ENCODE measurements at places on chromosomes 5 and 9.

- DNase-seq = no peak
Measured at GRCh38 chr5:52392321-52392720, 395.4 kb upstream of the ITGA1 start.

DNA sequence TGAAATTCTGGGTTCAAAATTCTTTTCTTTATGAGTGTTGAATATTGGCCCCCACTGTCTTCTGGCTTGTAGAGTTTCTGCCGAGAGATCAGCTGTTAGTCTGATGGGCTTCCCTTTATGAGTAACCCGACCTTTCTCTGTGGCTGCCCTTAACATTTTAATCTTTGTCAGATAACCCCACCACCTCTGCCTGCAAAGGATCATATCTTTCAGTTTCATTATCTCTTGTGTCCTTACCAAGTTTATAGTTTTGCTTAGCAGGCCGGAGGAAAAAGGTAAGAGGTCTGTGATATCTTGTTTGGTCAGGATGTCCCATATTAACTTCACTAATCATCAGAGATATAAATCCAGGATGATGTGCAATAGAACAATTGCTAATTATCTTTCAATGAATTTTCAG, 970.2 kb upstream of the TYRP1 start:
- DNase-seq = no peak

DNA sequence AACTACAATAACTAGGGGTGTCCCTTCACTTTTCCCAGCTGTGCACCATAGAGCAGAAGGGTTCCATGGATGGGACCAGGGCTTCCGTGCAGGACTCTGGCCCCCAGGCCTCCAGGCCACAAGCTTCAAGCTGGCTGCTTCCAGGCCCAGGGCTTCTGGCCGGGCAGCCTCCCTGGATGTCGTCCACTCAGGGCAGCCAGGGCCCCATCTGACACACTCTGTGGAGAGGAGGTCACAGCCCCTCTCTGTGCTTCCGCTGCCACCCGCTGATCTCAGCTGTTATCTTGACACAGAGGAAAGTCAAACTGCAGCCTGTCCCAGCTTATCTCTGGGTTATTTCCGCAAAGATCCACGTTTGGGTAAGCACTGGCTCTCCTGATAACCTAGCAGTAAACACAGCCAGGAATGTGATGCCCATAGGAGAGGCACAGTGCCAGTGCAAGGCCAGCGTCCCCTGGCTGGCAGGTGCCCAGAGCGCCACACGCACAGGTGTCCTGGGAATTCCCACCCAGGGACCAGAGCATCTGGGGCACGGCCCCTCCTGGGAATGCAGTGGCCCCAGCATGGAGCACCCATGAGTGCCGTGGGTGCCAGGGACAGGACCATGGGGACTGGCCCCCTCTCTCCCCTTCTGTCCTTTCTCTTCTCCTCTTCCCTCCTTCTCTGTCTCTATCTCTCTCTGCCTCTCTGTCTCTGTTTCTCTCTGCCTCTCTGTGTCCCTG, 15.6 kb upstream of the SLC6A19 start:
- no peak for DNase-seq

- no peak for DNase-seq
Measured at GRCh38 chr9:131478421-131478868, 24.3 kb upstream of the POMT1 start.

All from cerebellar nuclear complex (tissue), 1 donor.